Thoracic aorta (tissue), 2 donors: ENCODE measurements at places on chromosomes 2 and 18.

GRCh38 chr2:174610243-174610995 is 12.8 kb upstream of the WIPF1 start:
- DNase-seq: no peak

GRCh38 chr18:79914614-79915160 is 36.8 kb downstream of the SLC66A2 start:
- no peak for DNase-seq

GRCh38 chr18:60861575-60861974 is 471.7 kb upstream of the CDH20 start:
- no peak for DNase-seq

DNA sequence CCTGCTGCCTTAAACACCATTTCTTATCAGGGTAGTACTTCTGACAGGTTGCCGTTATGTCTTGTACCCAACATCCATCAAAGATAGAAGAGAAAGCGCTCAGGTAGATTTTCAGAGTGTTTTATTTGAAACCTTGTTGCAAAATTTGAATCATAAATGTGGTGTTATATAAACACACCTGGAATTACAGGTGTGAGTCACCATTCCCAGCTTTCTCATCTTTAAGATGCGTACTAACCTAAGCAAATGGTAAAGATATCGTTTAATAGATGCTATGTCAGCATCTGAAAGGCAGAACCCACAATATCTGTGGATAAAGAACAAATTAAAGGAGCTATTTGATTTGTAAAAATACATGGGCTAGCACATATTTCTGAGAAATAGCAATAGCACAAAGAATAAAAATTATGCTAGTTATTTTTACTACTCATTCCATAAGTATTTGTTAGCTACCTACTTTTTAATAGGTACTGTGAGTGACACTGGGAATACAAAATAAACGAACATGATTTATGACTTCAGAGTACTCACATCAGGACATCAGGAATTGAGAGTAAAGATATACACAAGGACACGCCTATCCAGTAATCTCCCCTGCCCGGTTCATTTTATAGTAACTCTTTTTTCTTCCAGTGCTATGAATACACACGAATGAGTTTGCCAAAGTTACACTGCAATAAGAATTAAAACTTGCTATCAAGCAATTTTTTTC is 193.8 kb downstream of the RBM43 start:
- DNase-seq: no peak

- DNase-seq: no peak
Observed at GRCh38 chr2:174971868-174972781, 33.1 kb downstream of the CHN1 start.

GRCh38 chr2:100321866-100322820 is at the start of gene LONRF2:
Gene LONRF2 (minus strand): TSS chr2:100322501. CDS start chr2:100322093, 408 bp downstream.
- DNase-seq: no peak

- DNase-seq: no peak
Observed at GRCh38 chr2:168751104-168751740, 51.2 kb upstream of the NOSTRIN start.

- no peak for DNase-seq
Observed at GRCh38 chr2:226495466-226496272, 304.0 kb downstream of the IRS1 start.

DNA sequence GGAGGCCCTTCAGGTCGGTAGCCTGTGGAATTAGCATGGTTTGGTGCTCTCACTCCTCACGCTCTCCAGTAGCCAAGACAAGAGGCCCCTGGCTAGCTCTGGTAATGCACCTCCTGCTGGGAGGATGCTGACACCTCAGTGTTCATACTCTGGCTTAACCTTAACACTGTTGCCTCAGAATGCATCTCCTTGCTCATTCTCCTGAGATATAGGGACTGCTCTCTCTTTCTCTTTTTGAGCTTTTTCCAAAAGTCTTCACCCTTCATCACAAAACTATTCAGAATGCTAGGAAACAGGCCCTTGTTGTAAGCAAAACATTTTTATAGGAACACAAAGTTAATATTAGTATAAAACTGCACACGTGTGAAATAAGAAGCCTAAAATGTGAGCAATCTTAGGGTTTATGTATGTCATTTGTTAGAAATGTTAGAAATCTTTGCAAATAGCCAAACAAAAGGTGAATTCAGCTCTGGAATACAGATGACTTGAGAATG is 17.3 kb upstream of the IMPA2 start:
- DNase-seq: no peak

- no peak for DNase-seq
Observed at GRCh38 chr2:202034249-202035088, 814 bp downstream of the FZD7 start.

GRCh38 chr2:142291969-142292368 is 161.2 kb upstream of the LRP1B start:
- DNase-seq: no peak

DNA sequence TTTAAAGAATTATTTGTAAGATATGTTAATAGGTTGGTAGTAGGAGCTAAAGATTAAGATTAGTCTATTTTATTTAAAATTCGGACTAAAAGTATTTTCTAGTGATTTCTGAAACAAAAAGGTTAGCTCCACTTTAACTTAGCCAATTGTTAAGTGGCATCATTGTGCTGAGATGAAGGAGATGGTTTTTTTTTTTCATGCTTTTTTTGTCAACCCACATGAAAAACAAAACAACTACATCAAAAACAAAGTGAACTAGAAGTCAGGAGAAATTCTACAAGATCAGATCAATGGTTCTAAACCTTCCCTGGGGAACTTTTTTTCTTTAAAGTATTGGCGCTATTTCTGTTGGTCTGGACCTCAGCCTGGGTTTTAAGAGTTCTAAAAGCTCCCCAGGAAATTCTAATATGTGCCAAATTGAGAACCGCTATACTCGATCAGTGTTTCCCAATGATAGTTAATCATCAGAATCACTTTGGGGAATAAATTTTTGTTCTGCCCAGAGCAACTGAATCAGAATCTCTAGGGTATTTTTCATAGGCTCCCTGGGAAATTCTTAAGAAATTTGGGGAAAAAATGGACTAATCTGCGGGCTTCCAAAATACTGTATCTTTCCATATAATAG is 2.3 kb downstream of the ZC3H6 start:
- no peak for DNase-seq

DNA sequence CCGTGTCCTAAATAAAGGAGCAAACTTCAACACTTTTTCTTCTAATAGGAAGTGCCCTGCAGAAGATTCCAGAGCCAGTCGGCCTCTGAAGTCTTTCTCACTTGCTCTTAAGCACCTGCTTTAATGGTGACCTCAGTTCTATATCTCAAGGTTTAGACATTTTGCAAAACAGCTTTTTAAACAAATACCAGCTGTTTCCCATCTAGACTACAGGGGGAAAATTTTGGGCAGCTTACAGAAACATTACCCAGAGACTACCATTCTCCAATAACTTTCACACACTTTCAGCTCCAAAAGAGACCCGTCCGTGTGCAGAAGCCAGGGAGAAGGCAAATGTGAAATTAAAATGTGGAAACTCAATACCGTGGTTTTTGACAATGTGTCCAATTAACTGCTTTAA is 285.3 kb upstream of the CCDC68 start:
- DNase-seq: no peak

DNA sequence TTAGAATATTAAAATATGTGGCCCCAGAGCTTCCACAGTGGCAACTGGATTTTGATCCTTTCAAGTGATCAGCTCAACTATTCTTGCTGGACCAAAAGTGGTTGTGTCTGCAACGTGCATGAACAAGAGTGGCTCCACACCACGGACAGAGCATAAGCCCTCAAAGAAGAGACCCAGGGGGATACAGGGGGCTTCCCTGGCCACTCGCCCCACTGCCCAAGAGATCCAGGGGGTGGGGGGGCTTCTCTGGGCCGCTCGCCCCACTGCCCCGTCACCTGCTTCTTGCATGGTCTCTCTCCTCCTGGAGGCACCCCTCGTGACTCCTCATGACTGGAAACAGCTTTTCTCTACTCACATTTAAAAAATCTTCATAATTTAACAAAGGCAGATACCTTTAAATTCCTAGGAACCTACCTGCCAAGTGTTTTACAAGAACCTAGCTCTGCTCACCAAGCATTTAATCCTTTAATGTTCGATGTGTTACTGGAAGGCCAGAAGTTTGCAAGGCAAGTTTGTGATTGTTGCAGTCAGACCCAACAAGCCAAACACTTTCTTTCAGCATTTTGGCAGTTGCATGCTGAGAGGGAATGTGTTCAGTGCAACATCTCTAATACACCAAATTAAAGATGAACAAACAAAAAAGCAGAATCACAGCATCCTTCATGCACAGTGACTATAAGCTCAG is 174.3 kb downstream of the BCL2 start:
- no peak for DNase-seq

- no peak for DNase-seq
Observed at GRCh38 chr2:168565512-168565911, 109.4 kb downstream of the CERS6 start.

DNA sequence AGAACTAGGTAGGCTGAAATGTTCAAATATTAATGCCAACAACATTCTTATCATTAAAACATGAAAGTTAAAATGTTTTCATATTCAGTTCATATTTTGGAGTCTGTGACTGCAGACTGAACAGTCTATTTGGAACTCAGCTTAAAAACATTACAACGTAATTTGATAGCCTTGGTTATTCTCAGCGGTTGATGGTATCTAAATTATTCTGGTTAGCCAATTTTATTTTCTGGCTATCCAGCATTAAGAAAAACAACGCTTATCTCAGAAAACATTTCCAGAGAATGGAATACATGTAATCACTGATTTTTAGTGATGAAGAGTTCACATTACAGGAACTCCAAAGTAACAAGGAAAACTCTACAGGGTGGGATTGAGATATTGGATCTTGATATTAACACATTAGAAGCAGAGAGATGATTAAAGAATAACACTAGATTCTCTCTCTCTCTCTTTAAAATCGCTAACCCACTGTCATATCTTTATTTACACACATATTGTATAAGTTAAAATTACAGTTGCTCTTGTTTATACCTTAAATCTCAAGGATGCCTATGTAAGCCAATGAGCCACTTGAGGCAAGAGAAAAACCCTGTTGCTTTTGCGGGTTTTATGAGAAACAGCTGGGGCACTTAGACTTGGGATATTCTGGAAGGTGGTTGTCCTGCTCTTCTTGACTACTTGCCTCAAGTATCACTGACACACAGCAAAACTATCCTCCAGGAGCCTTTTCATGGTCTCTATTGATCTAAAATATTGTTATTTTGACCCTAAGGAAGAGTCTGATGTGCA is 84.9 kb downstream of the ICOS start:
- no peak for DNase-seq
